Stimulated activated naive CD4-positive, alpha-beta T cell treated with Interleukin-2 at 50 U/mL for 16 hours (primary cell): ENCODE measurements at places on chromosomes 12 and 14.
A peak's percentile ranks its signal among the peaks of the same experiment; 100 is the strongest.

DNA sequence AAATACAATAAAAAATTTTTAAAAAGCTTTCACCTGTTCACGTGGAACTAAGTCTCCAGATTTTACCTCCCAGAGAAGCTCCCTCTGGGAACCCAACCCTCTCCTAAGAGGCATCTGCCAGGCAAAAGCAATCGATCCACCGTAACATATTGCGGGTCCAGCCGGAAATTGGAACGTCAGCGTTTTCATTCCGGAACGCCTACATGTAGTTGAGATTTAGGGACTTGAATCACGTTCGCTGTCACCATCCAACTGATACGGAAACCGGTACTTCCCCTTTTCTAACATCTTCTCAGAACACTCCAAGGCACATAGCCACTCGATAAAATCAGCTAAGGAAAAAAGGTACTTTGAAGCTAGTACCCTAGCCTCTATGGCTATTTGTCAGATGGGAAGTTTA is 70.3 kb downstream of the COX16 start:
- DNase-seq, result peak; percentile 22

GRCh38 chr12:30988086-30988485 is 61.5 kb downstream of the TSPAN11 start:
- DNase-seq, result no peak

GRCh38 chr12:22276867-22277266 is 57.6 kb downstream of the ST8SIA1 start:
- no peak for DNase-seq

GRCh38 chr12:90275088-90275487 is 566.5 kb upstream of the ATP2B1 start:
- DNase-seq, result no peak

DNA sequence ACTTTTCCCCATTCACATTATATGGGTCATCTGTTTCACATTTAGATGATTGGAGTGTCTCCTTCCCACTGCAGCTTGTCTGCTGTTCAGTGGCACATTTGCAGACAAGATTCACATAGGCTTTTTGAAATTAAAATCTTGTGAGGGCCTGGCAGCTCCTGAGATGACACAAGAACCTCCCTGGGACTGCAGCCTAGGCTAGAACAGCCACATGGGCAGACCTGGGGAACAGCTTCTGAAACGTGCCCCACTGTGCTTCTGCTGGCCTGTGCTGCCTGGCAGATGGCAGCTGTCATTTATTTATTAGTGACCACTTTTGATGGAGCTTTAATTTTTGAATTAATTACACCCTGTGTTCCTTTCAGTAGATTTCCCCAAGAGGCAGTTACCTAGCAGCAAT is 137.4 kb downstream of the GRIP1 start:
- DNase-seq, result no peak

GRCh38 chr12:334125-334524 is 55.0 kb downstream of the KDM5A start:
- no peak for DNase-seq

DNA sequence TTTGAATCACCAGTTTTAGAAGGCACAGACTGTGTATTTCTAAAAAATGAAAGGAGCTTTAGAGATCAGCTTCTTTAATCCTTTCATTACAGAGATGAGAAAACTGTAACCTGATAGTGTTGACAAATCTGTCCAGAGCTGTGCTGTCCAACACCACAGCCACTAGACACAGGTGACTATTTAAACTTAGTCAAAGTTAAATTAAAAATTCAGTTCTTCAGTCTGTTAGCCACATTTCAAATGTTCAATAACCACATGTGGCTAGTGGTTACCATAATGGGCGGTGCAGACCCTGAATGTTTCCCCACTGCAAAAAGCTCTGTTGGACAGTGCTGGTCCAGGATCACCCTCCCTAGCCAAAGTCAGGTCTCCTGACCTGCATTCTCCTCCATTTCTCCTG is 21.6 kb downstream of the DAD1 start:
- no peak for DNase-seq

DNA sequence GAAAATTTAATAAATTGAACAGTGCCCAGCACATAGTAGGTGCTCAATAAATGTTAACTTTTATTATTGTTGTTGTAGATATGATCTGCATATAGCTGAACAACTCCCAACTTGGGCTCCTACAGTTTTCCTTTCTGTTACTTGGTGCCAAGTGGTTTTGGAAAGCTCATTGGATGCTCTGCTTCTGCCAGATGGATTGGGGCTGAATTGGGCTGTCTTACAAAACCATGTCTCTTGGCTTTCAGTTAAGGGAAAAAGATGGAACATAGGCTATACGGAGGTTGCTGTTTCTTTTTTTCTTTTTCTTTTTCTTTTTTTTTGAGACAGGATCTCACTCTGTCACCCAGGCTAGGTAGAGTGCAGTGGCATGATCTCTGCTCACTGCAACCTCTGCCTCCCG is 140.7 kb upstream of the PWP1 start:
- DNase-seq, result no peak

GRCh38 chr14:74488786-74489397 is 4.2 kb downstream of the NPC2 start:
- DNase-seq, result no peak

- DNase-seq, result no peak
These were observed 270.8 kb downstream of the ZFP36L1 start for GRCh38 chr14:68521961-68522509.

DNA sequence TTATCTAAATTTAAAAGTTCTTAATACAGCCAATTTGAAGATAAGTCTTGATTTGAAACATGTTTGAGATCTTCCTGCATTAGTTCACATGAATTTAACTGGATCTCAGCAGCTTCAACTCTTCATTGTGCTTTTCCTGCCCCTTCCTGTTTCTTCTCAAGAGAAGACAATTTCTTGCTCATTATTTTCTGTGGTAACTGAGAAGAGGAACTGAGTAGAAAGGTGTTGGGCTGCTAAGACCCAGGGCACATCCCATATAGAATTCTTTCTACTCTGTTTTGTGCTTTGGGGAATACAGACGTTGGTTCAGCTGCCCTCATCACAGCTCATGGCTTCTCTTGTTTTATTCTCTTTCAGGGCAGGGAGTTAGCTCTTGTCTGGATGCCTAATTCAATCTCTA is 110.2 kb downstream of the SNAPC1 start:
- DNase-seq, result no peak

DNA sequence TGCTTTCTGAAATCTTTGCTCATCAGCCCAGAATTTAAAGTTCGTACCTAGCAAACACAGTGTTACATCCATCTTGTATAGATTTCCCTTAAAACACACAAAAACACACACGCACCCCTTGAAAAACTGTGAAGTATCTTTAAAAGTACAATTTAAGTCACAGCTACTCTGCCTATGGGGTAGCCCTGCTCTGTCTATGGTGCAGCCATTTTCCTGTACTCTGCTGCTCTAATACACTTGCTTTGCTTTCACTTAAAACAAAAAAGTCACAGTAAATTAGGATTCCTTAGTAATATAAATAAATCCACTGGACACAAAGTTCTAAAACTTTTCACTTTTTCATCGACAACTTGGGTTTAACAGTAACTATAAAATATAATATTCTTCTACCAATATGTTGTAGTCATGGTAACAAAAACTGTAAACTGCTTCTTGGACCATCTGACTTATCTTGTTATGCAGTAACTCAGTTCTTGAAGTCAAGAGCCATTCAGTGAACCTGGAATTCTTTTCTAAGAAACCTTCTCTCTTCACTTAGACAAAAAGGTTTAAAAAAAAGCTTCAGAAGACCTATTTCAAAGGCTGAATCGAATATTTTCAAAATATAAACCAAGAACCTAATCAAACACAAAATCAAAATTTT is 63.5 kb downstream of the MED13L start:
- DNase-seq, result no peak

- DNase-seq, result no peak
These were observed 4.3 kb downstream of the CCDC196 start for GRCh38 chr14:66490143-66491111.

DNA sequence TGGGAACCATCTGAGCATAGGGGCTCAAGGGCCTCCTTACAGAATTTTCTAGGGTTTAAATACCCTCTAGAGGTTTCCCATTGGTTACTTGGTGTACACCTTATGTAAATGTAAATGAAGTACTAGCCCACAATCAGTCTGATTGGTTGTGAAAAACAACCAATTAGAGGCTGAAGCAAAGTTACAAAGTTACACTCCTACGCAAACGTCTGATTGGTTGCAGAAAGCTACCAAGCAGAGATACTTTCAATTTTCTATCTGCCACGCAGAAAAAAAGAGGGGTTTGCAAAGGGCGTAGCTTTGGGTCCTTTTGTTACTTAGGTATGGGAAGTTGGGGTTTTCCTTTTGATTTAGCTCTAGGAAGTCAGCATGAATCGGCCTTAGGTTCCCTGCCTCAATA is 1.8 kb upstream of the TMEM19 start:
- DNase-seq, result no peak

GRCh38 chr14:100836941-100837804 is 11.3 kb downstream of the MEG3 start:
- no peak for DNase-seq

DNA sequence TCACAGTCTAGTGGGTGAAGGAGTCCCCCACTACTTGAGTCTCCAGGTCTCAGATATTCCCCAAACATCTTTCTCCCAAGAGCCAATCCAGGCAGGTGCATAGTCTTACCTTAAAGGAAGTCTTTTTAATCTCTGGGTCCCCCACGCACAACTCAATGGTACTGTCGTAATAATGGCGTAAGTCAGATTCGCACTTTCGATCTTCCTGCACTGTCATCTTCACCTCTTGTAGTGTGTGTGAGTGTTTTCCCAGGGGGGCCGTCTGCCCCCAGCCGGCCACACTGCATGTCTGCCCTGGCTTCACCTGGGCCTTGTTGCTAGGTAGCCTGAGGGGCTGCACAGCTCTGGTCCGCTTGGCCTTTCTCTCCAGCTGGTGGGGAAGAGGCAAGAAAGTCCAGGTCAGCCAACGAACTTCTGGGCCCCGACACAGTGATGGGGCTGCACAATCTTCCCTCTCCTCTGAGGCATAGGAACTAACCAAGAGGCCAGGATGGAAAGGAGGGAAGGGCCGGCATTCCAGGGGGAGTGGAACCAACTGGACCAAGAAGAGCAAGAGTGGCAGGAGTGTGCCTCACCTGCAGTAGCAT is 2.1 kb downstream of the GZMB start:
- DNase-seq, result no peak

DNA sequence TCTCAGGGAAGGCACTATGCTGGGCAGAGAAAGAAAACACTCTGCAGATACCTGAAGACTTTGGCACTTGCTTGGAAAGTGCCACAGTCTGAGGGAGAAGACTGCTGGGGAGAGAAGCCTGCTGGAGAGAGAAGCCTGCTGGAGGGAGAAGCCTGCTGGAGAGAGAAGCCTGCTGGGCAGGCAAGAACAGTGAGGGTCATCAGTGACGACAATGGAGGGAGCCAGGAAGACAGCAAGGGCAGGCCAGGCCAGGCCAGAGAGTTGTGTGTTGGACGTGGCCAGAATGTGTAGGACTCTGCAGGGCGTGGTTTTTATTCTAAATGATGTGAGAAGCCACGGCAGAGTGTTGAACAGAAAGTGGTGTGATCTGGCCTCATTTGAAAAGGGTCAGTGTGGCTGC is 185.3 kb upstream of the ABCD2 start:
- DNase-seq, result no peak

DNA sequence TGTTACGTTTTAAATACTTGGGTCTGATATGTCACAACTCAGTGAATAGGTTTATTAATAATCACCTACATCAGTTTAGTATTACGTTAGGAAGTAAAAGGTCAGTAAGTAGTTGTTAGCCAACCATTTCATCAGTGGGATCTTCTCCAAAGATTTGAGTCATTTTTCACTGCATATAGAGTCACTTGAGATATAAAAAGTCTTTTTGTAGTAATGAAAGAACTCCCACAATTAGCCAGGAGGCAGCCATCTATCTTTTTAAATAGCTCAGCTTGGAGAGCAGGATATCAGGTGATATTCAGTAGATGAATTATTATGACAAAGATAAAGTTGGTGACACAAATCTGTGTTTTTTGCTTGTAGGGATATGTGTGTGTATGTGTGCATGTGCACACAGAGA is 309.3 kb downstream of the PDZRN4 start:
- no peak for DNase-seq

DNA sequence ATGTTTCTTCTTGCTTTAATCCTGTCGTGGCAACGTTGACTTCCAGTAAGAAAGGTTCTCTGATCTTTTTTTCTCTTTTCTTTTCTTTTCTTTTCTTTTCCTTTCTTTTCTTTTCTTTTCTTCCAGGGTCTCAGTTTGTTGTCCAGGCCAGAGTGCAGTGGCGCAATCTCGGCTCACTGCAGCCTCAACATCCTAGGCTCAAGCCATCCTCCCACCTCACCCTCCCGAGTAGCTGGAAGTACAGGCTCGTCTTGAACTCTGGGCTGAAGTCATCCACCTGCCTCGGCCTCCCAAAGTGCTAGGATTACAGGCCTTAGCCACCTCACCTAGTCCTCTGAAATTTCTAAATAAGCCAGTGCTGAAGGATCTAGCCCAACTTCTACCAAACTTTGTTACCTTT is 1.3 kb upstream of the MAP3K9 start:
- no peak for DNase-seq
